ENCODE measurements at places on chromosomes 3 and 15. TPM values are rescaled to one million over a fixed set of nuclear protein-coding genes. Genes with fewer than 3 reads are reported as not detected.

DNA sequence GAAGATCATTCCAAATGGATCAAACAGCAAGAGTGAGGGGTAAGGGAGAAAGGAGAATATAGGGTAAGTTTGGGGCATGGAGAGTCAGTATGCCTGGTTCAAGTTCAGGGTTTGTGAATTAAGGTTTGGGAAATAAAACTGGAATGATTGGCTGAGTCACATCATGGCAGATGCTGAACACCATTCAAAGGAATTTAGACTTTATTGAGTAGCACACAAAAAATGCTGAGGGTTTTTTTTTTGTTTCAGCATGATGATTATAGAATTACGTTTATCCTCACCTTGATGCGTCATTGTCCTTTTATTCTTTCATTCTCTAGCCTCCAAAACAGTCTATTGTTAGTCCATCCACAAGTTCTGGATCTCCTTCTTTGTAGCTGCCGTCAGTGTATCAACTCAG lies 220.0 kb upstream of the UMPS start:
- H3K27me3 ChIP-seq, result no peaks in the 10 kb centered on the region
- no peak for DNase-seq
- no peak overlapping the region for H3K4me3 ChIP-seq
- H3K27ac ChIP-seq, result no peak overlapping the region
- no peaks in the 10 kb centered on the region for H3K36me3 ChIP-seq
- no peaks in the 10 kb centered on the region for H3K4me1 ChIP-seq

DNA sequence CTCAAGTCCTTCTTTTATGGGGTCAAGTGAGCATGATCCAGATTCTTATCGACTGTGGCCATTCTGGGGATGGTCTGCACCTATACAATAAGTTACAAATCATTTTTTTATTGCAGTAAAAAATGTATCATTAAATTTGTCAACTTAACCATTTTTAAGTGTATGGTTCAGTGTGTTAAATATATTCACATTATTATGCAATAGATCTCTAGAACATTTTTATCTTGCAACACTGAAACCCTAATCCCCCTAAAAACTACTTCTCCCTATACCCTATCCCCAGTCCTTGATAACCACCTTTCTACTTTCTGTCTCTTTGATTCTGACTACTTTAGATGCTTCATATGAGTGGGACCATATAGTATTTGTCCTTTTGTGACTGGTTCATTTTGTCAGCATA lies 10.4 kb upstream of the BOC start:
- peaks cover 12% of the 10 kb centered on the region for H3K27me3 ChIP-seq
- H3K27ac ChIP-seq, result no peak overlapping the region
- H3K4me3 ChIP-seq, result no peak overlapping the region
- no peaks in the 10 kb centered on the region for H3K4me1 ChIP-seq

GRCh38 chr15:35838424-35839111 lies 292.6 kb upstream of the DPH6 start:
- H3K4me3 ChIP-seq, result no peak overlapping the region
- DNase-seq, result no peak
- H3K4me1 ChIP-seq, result no peaks in the 10 kb centered on the region
- no peaks in the 10 kb centered on the region for H3K27me3 ChIP-seq

Gene SOX14
- polyA plus RNA-seq, result not detected

DNA sequence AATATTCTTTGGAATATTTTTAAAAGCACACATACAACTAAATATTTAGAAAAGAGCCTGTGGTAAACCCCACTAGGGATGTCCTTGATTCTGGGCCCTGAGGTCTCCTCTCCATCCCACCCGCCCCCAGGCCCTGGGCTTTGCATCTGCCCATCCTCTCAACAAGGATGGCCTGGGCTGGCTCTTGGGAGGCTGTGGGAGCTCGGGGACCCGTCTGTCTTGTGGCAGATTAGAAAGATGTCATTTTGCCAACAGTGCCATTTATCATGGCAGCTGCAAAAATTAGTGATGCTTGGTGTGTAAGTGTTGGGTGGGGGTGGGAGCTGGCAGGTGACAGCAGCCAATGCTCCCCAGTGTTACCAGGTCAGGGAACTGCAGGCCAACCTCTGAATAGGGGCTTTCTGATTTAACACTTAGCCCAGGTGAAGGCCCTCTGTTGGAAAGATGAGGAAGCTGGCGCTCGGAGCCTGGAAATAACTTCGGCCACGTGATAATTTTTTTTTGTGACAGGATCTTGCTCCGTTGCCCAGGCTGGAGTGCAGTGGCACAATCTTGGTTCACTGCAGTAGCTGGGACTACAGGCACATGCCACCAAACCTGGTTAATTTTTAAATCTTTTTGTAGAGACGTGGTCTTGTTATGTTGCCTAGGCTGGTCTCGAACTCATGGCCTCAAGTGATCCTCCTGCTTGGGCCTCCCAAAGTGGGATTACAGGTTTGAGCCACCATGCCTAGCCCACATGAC lies 16.9 kb upstream of the CSPG4 start:
- no peaks in the 10 kb centered on the region for H3K36me3 ChIP-seq
- peaks cover 8% of the 10 kb centered on the region for H3K4me1 ChIP-seq
- H3K4me3 ChIP-seq, result no peak overlapping the region
- H3K27ac ChIP-seq, result no peak overlapping the region
- no peak for DNase-seq
- no peaks in the 10 kb centered on the region for H3K27me3 ChIP-seq

GRCh38 chr3:112472691-112473090 lies 26.6 kb downstream of the BTLA start:
- H3K4me1 ChIP-seq, result no peaks in the 10 kb centered on the region
- H3K27me3 ChIP-seq, result no peaks in the 10 kb centered on the region
- H3K4me3 ChIP-seq, result no peak overlapping the region
- no peak for DNase-seq
- H3K36me3 ChIP-seq, result no peaks in the 10 kb centered on the region

Gene STARD9
- polyA plus RNA-seq, result 10.3 TPM

GRCh38 chr3:175417426-175417825 lies 558.3 kb downstream of the NAALADL2 start:
- no peaks in the 10 kb centered on the region for H3K36me3 ChIP-seq
- no peak for DNase-seq
- no peak overlapping the region for H3K4me3 ChIP-seq
- no peak overlapping the region for H3K27ac ChIP-seq

- no peak overlapping the region for H3K4me3 ChIP-seq
- no peak for DNase-seq
- H3K27me3 ChIP-seq, result no peaks in the 10 kb centered on the region
- H3K4me1 ChIP-seq, result no peaks in the 10 kb centered on the region
Observed at GRCh38 chr3:51044982-51045381, 340.1 kb upstream of the MANF start.

Gene C2CD4A
- 3.6 TPM for polyA plus RNA-seq

- H3K36me3 ChIP-seq, result no peaks in the 10 kb centered on the region
- no peaks in the 10 kb centered on the region for H3K27me3 ChIP-seq
- no peak overlapping the region for H3K27ac ChIP-seq
- no peak for DNase-seq
- H3K4me3 ChIP-seq, result no peak overlapping the region
Observed at GRCh38 chr15:96306321-96306720, 24.2 kb upstream of the NR2F2 start.

Gene DUSP7
- polyA plus RNA-seq, result 9.6 TPM

DNA sequence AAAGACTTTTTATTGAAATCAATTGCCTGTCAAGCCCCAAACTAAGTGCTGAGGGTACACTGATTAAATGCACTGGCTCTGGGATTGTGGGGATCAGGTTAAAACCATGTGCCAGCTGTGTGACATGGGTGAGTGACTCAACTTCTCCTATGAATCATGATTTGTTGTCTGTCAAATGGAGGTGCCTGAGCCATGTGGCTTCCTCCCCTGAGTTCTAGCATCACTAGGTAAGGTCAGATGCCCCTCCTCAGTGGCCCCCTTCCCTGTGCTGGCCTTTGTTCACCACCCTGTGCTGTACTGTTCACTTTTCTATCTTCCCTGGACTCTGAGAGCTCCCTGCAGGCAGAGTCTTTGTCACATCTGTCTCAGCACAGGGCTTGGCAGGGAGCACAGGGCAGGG lies 43.6 kb upstream of the ATP2B2 start:
- no peak overlapping the region for H3K27ac ChIP-seq
- DNase-seq, result no peak
- no peak overlapping the region for H3K4me3 ChIP-seq
- no peaks in the 10 kb centered on the region for H3K27me3 ChIP-seq
- no peaks in the 10 kb centered on the region for H3K36me3 ChIP-seq
